ENCODE measurements at places on chromosomes 3 and 15.

DNA sequence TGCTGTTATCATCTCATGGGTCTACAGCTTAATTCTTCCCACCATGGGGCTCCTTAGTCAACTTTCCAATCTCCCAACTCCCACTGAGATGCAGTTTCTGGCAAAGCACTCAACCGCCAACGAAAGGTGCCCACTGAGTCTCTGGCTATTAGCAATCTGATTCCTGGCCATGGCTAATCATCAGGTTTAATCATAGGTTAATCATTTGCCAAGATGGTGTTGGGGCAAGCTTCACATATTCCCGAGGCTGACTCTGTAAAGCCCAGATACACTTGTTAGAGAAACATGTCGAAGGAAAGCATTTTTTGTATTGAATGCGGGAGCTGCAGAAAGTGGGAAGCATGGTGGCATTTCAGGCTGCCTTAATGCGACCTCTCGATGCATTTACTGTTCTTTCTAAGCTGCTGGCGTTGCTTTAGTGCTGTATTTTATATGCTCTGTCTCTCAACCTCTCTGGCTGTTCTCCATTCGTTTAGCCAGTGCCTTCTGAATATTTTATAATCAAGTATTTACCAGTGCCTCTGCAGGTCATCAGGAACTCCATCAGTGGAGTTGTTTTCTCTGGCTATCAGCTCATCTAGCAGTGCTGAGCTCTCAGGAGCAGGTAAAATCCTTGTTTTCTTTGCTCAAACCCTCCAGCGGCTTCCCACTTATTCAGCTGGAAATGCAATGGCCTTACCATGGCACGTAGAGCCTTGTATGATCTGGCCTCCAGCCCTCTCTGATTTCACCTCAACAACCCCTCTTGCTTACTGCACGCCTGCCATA is 67.0 kb downstream of the EDEM1 start:
- no peak for DNase-seq

GRCh38 chr3:178421069-178421468 is 115.2 kb upstream of the KCNMB2 start:
- no peak for DNase-seq

DNA sequence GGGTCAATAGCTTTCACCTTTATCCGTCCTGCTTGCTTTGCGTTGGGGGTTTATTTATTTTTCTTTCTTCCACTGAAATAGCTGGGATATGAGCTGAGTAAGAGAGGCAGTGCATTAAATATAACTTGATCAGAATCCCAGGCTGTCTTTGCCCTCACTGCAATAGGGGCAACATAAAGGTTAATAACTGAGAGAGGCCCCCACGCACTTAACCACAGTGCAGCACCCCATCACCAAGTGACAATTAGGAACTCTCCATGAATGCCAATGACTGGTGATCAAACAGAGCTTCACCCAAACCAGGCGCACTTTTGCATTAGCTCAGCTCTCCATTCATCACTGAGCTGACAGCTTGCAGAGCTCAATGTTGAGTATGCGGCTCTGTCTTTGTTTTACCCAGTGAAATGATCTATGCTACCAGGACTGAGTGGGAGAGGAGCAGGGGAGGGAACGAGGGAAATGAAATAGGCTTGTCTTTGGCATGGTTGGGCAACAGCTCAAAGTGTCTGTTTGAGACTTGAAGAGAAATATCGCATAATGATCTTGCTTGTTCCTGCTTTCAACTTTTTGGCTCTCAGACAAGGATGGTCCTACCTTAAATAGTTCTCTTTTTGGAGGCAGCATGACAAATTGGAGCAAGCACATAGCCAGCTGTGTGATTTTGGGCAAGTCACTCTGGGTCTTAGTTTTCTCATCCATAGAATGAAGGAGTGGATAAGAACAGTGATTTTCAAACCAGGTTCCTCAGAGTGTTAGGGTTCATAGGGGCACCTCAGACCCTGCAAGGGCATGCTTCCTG is 14.5 kb upstream of the GLCE start:
- no peak for DNase-seq

DNA sequence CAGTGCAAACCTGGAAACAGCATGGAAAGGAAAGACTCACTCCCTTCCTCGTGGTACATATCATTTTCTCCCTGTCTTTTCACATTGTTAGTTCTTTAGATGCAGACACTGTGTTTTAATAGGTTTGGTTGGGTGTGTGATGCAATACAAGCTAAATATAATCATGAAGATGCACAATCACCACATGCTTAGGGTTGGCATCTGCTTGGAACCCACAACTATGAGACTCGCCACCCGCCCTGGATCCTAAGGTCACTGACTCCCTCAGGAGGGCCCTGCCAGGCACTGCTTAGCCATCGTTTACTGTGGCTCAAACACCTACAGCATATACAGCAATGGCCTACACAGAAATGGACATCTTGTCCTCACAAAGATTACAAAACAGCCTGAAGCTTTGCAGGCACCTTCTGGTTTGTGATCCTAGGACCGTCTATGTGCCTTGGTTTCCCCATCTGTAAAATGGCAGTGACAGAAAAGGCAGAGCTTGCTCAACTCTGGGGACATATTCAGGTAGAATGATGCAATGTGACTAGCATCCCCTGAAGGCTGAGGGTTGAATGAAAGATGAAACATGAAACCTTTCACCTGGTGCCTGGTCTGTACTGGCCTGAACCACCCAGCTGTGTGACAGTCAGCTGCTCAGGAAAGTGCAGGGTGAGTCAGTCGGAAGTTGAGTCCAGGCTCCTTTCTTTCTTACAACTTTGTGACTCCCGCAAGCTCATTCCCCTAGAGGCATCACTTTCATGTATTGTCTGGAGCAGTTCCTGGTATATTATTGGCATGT is 123.6 kb upstream of the PFN2 start:
- no peak for DNase-seq

GRCh38 chr3:105904678-105905284 is 36.0 kb upstream of the CBLB start:
- DNase-seq = no peak

DNA sequence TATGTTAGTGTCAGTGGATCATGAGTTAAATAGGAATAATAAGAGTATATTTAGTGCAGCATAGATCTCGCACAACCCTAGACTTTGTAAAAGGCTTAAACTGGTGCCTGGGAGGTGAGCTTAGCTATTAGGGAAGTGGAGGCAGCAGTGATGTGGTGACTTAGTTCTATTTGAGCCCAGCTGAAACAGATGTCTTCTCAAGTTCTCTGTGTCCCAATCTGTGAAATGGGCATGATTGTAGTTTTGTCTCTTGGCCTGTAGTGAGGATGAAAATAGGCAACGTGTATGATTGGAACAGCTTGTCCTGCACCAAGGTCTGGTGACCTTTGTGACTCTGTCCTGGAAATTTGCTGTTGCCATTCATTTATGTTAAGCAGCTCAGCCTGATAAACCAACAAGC is 34.7 kb downstream of the EBLN2 start:
- no peak for DNase-seq
